ENCODE measurements at places on chromosomes 3 and 15.

GRCh38 chr3:73448761-73449301 is 175.9 kb downstream of the PDZRN3 start:
- peak; percentile 12 for DNase-seq

GRCh38 chr3:16079519-16079918 is 95.0 kb upstream of the GALNT15 start:
- no peak for DNase-seq

DNA sequence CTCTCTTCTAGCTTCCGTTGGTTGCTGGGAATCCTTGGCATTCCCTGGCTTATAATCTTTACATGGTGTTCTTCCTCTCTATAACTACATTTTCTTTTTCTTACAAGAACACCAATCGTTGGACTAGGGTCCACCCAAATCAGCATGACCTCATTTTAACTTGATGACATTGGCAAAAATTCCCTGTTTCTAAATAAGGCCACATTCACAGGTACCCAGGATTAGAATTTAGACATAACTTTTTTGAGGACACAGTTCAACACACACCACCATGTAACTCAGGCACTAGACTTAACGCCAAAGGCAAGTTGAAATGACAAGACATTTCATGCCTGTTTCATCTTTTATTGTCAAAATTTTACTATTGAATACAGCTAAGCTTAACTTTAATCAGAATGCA is 93.0 kb downstream of the NECTIN3 start:
- DNase-seq, result no peak

DNA sequence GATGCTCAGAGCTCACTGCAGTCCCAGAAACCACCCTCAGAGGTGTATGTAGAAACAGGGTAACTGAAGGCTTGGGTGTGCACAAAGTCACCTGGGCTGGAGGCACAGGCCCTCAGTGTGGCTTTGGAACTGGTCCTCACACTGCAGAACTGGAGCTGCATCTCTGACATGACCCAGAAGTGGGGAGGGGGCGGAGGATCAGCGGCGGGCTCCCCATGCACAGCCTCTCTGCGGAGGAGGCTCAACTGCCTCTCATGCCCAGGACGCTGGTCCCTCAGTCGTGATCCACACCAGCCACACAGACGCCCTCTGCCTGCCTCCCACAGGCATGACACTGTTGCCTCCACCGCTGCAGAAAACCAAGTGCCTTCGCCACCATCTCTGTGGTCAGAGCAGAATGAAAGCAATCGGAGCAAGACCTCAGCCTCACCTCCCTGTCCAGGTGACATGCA is 73.7 kb downstream of the TM2D3 start:
- DNase-seq, result peak; percentile 57

DNA sequence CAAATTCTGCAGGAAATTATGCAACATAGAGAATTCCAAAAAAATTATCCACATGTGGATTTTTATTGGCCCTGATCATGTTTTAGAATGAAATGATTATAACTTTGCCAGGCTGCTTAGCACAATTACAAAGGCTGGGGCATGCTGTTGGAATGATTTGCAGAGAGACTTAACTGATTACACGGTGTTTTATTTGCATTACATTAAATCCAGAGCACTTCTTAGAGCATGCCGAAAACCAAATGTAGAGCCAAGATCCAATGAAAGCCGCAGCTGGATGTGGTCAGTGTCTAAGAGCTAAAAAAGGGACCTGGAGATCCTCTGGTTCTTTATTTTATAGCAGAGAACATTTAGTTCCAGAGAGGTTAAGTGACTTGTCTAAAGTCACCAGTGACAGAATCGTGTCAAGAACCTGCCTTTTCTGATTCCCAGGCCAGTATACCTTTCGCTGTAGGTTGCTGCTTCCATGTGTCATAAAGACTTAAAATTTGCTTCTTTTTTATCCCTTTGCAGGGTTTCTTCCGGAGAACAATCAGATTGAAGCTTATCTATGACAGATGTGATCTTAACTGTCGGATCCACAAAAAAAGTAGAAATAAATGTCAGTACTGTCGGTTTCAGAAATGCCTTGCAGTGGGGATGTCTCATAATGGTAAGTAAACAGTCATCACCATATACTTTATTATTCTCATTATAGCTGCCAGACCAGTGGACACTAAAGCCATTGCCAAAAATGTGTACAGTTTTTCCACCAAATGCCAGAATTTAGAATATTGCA is 92.0 kb upstream of the TSEN2 start:
- no peak for DNase-seq

GRCh38 chr3:32296251-32297204 is 58.0 kb downstream of the CMTM8 start:
- peak; percentile 74 for DNase-seq

- DNase-seq, result no peak
These were observed 118.8 kb downstream of the UNC13C start for GRCh38 chr15:54097019-54097418.
